Mucosa of gallbladder (tissue), 1 donor: ENCODE measurements at places on chromosomes 12 and 14. TPM values are rescaled to one million over a fixed set of nuclear protein-coding genes. Genes with fewer than 3 reads are reported as not detected.

The BIN2 gene
- 9.8 TPM for total RNA-seq

The SERPINA9 gene
- not detected for total RNA-seq

The GZMB gene
- 2.8 TPM for total RNA-seq

The IL26 gene
- total RNA-seq: not detected

The DTX1 gene
- total RNA-seq: 4.1 TPM

The PRH2 gene
- total RNA-seq: not detected

The NELL2 gene
- 12.5 TPM for total RNA-seq

The KIF21A gene
- total RNA-seq: 26.4 TPM

The DICER1 gene
- 49.3 TPM for total RNA-seq

The HIF1A gene
- total RNA-seq: 181 TPM

The RNASE3 gene
- total RNA-seq: 0.52 TPM

The PTPRQ gene
- 1.3 TPM for total RNA-seq

The TBX3 gene
- total RNA-seq: 12.0 TPM

The TRIM9 gene
- 31.2 TPM for total RNA-seq

The OTUB2 gene
- 2.1 TPM for total RNA-seq

The CIROP gene
- not detected for total RNA-seq

The GDF11 gene
- 11.5 TPM for total RNA-seq

The SYNE3 gene
- 9.5 TPM for total RNA-seq

The DEPDC4 gene
- 2.1 TPM for total RNA-seq

The YY1 gene
- total RNA-seq: 63.8 TPM

The TOX4 gene
- total RNA-seq: 66.7 TPM

The SLC6A15 gene
- total RNA-seq: 0.12 TPM

The BEST3 gene
- 0.46 TPM for total RNA-seq

The PIWIL1 gene
- 0.12 TPM for total RNA-seq

The ABCC9 gene
- 33.3 TPM for total RNA-seq

The PMCH gene
- not detected for total RNA-seq

The THAP2 gene
- total RNA-seq: 5.0 TPM

The PTPRO gene
- total RNA-seq: 1.9 TPM

The CORO1C gene
- 194 TPM for total RNA-seq

The PPP1R1A gene
- 17.2 TPM for total RNA-seq

The IFNG-AS1 gene
- total RNA-seq: not detected

The ZC2HC1C gene
- 3.9 TPM for total RNA-seq

The PLCZ1 gene
- not detected for total RNA-seq

The OTX2 gene
- total RNA-seq: not detected

The FGF23 gene
- total RNA-seq: 0.06 TPM

The TMPO gene
- total RNA-seq: 70.1 TPM

The INSM2 gene
- not detected for total RNA-seq

The ENO2 gene
- 30.5 TPM for total RNA-seq

The KRT82 gene
- total RNA-seq: not detected

The MSRB3 gene
- 95.3 TPM for total RNA-seq

The OR6C2 gene
- not detected for total RNA-seq

The GLIPR1L2 gene
- 0.78 TPM for total RNA-seq

The RGS6 gene
- 1.1 TPM for total RNA-seq

The DBX2 gene
- total RNA-seq: not detected

The COX8C gene
- 0.43 TPM for total RNA-seq
